ENCODE measurements at places on chromosomes 13 and 19.

- no peak overlapping the region for H3K4me3 ChIP-seq
- no peaks in the 10 kb centered on the region for H3K27me3 ChIP-seq
- H3K4me1 ChIP-seq = peaks cover 9% of the 10 kb centered on the region
- DNase-seq = no peak
- H3K27ac ChIP-seq = peak overlapping the region; percentile 15
Measured at GRCh38 chr13:49616676-49617065, 11.6 kb upstream of the ARL11 start.

GRCh38 chr13:48299591-48299990 is 4.0 kb upstream of the RB1 start:
- H3K27me3 ChIP-seq = no peaks in the 10 kb centered on the region
- DNase-seq = no peak
- no peaks in the 10 kb centered on the region for H3K4me1 ChIP-seq
- no peaks in the 10 kb centered on the region for H3K36me3 ChIP-seq
- no peak overlapping the region for H3K4me3 ChIP-seq

DNA sequence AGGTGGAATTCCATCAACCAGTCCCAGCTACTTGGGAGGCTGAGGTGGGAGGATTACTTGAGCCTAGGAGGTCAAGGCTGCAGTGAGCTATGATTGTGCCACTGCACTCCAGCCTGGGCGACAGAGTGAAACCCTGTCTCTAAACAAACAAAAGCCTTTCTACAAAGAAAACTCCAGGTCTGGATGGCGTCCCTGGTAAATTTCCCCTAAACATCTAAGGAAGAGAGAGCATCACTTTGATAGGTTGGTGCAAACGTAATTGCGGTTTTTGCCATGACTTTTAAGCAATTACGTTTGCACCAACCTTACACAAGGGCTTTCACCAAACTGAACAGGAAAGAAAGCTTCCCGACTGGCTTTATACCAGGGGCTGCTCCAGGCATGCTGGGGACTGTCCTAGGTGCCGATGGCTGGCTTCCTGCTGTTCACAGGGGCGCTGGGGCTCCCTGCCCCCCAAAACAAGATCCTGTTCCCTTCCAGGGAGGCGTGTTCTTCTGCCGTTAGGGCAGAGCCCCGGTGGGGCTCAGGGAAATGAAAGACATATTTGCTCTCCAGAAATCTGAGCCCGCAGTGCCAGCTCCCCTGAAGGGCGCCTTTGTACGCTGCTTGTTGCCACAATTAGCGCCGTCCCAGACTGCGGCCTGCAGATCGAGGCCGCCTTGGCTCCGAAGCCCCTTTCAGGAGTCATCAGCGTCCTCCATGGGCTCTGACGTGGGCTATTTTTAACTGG is 38.7 kb upstream of the KLF2 start:
- no peaks in the 10 kb centered on the region for H3K36me3 ChIP-seq
- H3K27me3 ChIP-seq = no peaks in the 10 kb centered on the region
- H3K4me1 ChIP-seq = peaks cover 38% of the 10 kb centered on the region
- H3K27ac ChIP-seq = peak overlapping the region; percentile 90

DNA sequence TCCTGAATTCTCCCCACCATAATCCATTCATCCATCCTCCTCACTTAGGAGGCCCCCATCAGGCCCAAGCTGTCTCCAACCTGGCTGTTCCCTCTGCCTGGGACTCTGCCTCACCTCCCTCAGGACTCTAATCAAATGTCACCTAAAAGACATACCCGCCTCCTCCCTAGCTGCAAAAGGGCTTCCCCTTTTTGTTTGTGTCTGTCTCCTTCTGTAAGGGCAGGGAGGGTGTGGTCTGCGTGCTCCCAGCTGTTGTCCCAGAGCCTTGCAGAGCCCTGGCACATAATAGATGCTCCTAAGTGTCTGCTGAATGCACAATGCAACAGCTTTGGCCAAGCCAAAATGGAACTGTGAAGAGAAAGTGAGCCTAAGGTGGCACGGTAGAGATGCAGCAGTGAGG is 4.4 kb downstream of the TRIR start:
- peaks cover 22% of the 10 kb centered on the region for H3K4me1 ChIP-seq
- H3K27ac ChIP-seq = no peak overlapping the region
- no peak overlapping the region for H3K4me3 ChIP-seq
- H3K36me3 ChIP-seq = peaks cover 18% of the 10 kb centered on the region
- no peaks in the 10 kb centered on the region for H3K27me3 ChIP-seq

DNA sequence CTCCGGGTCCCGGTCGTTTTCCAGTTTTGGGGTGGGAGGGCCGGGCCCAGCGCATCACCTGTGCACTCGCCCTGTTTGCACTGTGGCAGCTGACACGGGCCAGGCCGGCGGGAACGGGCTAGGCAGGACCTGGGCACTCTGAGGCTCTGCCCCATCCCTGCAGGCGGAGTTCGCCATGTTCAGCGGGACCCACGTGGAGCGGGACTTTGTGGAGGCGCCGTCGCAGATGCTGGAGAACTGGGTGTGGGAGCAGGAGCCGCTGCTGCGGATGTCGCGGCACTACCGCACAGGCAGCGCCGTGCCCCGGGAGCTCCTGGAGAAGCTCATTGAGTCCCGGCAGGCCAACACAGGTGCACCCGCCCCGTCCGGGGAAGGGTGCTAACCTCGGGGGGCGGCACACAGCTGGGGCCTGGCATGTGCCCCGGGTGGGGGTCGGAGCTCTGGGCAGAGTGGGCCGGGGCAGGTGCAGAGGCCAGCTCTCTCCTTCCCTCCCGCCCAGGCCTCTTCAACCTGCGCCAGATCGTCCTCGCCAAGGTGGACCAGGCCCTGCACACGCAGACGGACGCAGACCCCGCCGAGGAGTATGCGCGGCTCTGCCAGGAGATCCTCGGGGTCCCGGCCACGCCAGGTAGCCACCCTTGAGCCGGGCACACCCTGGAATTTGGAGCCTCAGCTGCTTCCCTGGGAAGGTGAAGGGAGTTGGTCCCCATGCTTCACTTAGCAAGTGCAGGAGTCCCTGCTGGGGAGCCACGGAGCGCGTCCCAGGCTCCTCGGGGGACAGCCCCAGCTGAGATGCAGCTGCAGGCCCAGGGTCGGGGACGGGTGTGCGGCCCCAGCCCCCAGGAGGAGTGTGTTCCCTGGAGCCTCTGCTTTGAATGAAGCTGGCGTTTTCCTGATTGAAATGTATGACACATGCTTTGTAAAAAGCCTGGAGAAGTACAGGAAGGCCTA is 9.3 kb upstream of the ZNF554 start:
- DNase-seq = no peak
- H3K36me3 ChIP-seq = peaks cover 93% of the 10 kb centered on the region
- H3K4me3 ChIP-seq = no peak overlapping the region
- H3K27ac ChIP-seq = no peak overlapping the region

DNA sequence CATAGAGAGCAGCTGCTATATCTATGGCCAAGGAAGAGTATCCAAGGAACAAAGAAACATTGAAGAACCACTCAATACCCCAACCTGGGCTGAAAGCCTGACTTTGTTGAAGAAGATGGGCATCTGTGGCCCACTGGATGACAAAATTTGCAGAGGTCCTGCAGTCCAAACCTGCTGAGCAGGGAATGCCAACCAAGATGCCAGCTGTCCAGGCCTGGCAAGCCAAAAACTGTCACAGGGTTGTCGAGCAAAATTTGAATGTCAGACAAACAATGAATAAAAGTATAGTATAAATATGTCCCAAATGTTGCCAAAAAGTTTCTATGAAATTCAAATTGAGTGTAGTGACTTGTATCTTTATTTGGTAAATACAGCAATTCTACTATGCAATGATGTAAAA is 1040.2 kb downstream of the PCDH9 start:
- no peaks in the 10 kb centered on the region for H3K27me3 ChIP-seq
- DNase-seq = no peak
- no peaks in the 10 kb centered on the region for H3K4me1 ChIP-seq
- H3K27ac ChIP-seq = no peak overlapping the region
- no peaks in the 10 kb centered on the region for H3K36me3 ChIP-seq

GRCh38 chr13:64640002-64640401 is 2590.1 kb downstream of the PCDH9 start:
- H3K4me3 ChIP-seq = no peak overlapping the region
- H3K36me3 ChIP-seq = no peaks in the 10 kb centered on the region
- H3K27me3 ChIP-seq = no peaks in the 10 kb centered on the region
- no peak overlapping the region for H3K27ac ChIP-seq

- no peak overlapping the region for H3K27ac ChIP-seq
- no peak overlapping the region for H3K4me3 ChIP-seq
- no peak for DNase-seq
- no peaks in the 10 kb centered on the region for H3K27me3 ChIP-seq
Measured at GRCh38 chr13:47000165-47000564, 103.3 kb upstream of the HTR2A start.

GRCh38 chr19:41402010-41402409 is 4.4 kb downstream of the BCKDHA start:
- peaks cover 7% of the 10 kb centered on the region for H3K4me1 ChIP-seq
- no peak for DNase-seq
- H3K4me3 ChIP-seq = no peak overlapping the region
- H3K36me3 ChIP-seq = peaks cover 26% of the 10 kb centered on the region
